ENCODE measurements at places on chromosomes 16 and 17. TPM values are rescaled to one million over a fixed set of nuclear protein-coding genes. Genes with fewer than 3 reads are reported as not detected.

DNA sequence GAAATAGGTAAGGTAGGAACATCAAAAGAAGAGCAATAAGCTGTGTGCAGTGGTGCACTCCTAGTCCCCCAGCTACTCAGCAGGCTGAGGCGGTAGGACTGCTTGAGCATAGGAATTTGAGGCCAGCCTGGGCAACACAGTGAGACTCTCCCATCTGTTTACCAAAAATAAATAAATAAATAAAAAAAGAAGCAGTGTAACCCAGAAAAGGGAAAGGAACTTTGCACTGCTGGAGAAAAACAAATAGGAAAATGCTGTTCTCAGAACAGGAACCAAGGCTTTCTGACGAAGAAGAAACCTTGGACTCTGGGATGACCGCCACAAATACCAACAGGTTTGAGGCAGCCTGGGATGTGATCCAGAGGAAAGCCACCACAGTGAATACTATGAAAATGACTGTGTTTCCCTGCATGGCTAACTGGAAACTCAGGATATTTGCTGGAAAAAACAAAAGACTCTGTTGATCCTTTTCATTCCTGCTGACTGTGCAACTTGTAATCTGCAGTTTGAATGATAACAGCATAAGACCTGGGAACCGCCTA, 41.2 kb downstream of the TTC19 start:
- H3K27me3 ChIP-seq, result no peaks in the 10 kb centered on the region
- H3K36me3 ChIP-seq, result peaks cover 63% of the 10 kb centered on the region
- H3K4me1 ChIP-seq, result no peaks in the 10 kb centered on the region
- no peak for DNase-seq

DNA sequence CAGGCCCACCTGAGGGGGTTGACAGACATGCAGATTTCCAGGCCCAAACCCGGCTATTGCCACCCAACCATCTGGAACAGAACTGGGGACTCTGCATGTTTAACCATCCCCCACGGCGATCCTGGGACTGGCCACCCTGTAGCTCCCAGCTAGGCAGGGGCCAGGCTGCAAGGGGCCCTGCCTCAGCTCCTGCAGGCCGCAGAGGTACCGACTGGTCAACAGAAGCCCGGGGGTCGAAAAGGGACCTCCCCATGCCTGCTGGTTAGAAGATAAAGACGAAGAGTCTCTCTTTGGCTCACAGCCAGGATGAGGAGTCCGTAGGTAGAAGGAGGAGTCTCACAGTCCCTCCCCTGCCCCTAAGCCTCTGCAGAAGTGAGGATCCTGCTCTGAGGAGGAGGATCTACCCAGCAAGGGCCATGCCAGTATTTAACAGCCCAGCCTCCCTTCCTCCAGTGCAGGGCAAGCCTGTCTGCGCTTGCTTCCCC, 223.4 kb upstream of the TNRC6C start:
- no peak for DNase-seq
- H3K4me3 ChIP-seq, result no peak overlapping the region
- peaks cover 14% of the 10 kb centered on the region for H3K4me1 ChIP-seq
- H3K36me3 ChIP-seq, result no peaks in the 10 kb centered on the region

GRCh38 chr17:18182978-18183333, 672 bp upstream of the ALKBH5 start:
- H3K4me1 ChIP-seq, result peaks cover 6% of the 10 kb centered on the region
- no peak for DNase-seq
- peak overlapping the region; percentile 52 for H3K4me3 ChIP-seq
- peaks cover 6% of the 10 kb centered on the region for H3K36me3 ChIP-seq
- H3K27me3 ChIP-seq, result no peaks in the 10 kb centered on the region

DNA sequence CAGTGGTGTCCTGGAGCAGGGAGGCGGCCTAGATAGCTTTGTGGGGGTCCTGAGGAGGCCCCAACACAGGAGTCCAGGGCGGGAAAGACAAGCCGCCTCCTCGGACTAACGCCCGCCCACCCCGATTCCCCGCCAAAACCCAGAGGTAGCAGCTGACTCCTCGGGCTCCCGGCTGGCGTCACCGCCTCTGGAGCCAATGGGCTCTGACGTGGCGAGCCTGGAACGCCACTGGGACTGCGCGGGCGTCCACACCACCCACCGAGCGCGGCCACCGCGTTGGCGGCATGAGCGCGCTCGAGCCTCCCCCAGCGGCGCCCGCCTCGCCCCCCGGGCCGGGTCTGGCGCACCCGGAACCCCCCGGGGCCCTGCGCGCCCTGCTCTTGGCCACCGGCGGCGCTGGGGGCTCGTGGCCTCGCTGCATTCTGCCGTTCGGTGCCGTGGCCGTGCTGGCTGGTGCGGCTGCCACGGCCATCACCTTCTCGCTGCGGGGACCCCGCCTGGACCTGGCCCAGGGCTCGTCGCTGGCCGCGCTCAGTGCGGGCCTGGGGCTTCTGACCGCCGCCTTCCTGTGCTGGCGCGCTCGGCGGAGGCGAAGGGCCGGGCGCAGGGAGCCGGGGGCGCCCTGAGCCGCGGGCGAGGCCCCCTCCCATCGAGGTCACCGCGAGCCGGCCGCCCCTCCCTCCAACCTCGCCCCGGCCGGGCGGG, 3.4 kb upstream of the NTN3 start:
- H3K36me3 ChIP-seq, result 0 out of 2 replicates have a peak, but pooled peaks cover 2% of the 10 kb centered on the region
- H3K27ac ChIP-seq, result no peak overlapping the region
- peak overlapping the region; percentile 36 for H3K4me3 ChIP-seq
- DNase-seq, result no peak
- H3K27me3 ChIP-seq, result peaks cover 44% of the 10 kb centered on the region

DNA sequence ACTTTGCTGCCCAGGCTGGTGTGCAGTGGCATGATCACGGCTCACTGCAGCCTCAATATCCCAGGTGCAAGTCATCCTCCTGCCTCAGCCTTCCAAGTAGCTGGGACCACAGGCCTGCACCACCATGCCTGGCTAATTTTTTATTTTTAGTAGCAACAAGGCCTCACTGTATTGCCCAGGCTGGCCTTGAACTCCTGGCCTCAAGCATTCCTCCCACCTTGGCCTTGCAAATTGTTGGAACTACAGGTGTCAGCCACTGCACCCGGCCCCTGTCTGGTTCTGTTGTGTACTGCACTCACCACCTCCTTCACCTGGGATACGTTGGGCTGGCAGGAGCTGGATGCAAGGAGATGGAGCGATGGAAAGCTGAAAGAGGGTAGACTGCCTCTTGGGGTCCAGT, 8.5 kb downstream of the PLA2G15 start:
- H3K27me3 ChIP-seq, result no peaks in the 10 kb centered on the region
- no peaks in the 10 kb centered on the region for H3K4me1 ChIP-seq
- no peak overlapping the region for H3K27ac ChIP-seq

DNA sequence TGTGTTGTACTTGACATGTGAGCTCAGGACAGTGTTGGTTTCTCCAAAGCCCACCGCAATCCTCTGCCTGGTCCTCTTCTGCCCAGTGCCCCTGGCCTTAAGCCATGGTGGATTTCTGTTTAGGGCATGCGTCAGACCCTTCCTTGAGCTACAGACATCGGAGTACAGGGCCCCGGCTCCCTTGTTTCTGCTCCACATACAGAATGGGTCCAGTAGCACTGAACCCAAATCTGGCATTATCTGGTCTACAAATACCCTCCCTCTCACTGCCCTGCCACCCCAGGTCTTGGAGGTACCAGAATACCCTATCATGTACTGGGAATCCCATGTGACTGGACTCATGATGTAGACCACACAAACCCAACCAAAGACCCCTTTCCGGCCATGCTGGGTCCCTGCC, 27.4 kb upstream of the ZNHIT3 start:
- DNase-seq, result no peak
- H3K27ac ChIP-seq, result no peak overlapping the region
- H3K4me1 ChIP-seq, result no peaks in the 10 kb centered on the region

- peaks cover 10% of the 10 kb centered on the region for H3K4me1 ChIP-seq
- DNase-seq, result no peak
- no peaks in the 10 kb centered on the region for H3K36me3 ChIP-seq
- H3K27me3 ChIP-seq, result peaks cover 3% of the 10 kb centered on the region
- H3K4me3 ChIP-seq, result no peak overlapping the region
- H3K27ac ChIP-seq, result no peak overlapping the region
Observed at GRCh38 chr17:49890077-49890821, 42.4 kb upstream of the TAC4 start.

The CDH5 gene
- 0.59 TPM for total RNA-seq

The CTRB1 gene
- not detected for total RNA-seq

The HOXB2 gene
- not detected for total RNA-seq

Measured in H1 (cell line).